NT2/D1 (cell line): ENCODE measurements at places on chromosomes 4 and X.
A peak's percentile ranks its signal among the peaks of the same experiment; 100 is the strongest.

- DNase-seq, result no peak
These were observed 1.4 kb upstream of the ATP8A1 start for GRCh38 chr4:42658261-42658660.

GRCh38 chr4:104395168-104395614 is 99.5 kb downstream of the CXXC4 start:
- DNase-seq, result no peak

- DNase-seq, result no peak
These were observed 12.8 kb upstream of the CFAP299 start for GRCh38 chr4:80322716-80323115.

DNA sequence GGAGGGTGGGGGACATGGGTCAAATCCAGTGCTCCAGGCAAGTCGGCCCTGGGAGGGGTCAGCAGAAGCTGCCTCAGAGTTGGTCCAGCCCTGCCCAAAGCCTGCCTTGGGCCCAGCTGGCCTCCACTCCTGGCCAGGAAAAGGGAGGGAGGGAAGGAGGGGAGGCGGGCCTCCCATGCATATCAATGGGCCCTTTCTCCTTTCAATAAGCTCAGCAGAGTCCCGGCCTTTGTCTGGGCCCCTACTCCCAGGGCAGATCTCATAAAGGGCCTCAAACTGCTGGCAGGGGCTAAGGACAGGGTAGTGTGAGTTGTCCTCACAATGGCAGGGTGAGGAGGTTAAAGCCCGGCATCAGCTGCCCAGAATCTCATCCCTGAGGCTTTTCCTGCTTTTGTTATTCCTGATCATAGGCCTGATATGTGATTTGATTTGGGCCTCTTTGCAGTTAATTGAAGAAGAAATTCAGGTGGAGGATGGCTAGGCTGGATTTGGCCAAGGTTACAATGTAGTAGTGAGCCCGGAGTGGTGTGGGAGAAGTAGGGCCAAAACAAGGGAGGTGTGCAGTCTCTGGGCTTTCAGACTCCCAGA is 121.1 kb upstream of the ATP6AP2 start:
- DNase-seq, result peak; percentile 83

- DNase-seq, result no peak
These were observed 88.5 kb downstream of the KIT start for GRCh38 chr4:54746218-54746617.

GRCh38 chrX:20437683-20438082 is 171.0 kb upstream of the RPS6KA3 start:
- no peak for DNase-seq

DNA sequence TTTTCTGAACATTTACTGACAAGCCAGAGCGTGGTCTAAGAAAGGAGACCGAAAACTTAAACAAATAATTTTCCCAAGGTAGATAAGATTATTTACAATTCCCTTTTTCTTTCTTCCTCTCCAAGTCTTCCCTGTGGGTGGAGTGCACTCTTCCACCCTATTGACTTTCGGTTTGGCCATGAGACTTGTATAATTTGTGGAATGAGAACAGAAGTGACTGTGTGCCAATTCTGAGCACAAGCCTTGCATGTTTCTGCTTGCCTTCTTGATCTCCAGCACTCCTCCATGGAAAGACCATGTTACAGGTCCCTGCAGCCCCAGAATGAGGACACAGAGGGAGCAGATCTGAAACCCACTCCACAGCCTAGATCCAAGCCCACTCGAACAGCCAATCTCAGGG is 150.0 kb upstream of the HPGD start:
- DNase-seq, result no peak

- DNase-seq, result no peak
These were observed 77.6 kb downstream of the CCKAR start for GRCh38 chr4:26412381-26413372.

- no peak for DNase-seq
These were observed 991.9 kb downstream of the NLGN4X start for GRCh38 chrX:5236749-5237148.

DNA sequence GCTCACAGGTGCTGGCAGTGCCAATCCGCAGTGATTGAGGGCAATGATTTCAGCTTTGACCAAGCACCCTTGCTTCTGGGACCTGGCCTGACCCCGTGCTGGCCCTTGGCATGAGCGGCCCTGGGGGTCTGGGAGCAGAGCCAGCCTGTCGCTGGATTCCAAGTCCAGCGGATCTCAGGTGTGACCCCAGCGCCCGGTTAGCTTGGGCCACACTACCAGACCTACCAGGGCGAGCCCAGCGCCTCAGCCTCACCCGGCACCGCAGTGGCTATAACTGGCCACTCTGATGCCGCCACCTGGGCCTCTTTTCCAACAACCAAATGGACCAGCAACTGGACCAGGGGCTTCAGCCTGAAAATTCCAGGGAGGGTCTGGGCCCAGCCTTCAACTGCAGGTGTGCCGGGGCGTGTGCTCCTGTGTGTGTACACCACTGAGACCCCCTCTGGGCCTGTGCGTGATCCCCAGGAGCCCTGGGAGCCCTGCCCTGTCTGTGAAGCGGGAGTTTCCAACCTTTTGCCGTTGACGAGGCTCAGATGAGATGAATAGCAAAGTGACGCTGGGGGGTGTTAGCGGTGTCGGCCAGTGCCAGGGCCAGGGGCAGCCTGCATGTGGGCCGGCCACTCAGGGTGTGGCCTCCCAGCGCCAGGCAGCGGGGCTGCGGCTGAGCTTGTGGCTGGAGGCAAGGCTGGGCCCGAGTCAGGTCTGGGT is 658 bp downstream of the SH3TC1 start:
- no peak for DNase-seq

DNA sequence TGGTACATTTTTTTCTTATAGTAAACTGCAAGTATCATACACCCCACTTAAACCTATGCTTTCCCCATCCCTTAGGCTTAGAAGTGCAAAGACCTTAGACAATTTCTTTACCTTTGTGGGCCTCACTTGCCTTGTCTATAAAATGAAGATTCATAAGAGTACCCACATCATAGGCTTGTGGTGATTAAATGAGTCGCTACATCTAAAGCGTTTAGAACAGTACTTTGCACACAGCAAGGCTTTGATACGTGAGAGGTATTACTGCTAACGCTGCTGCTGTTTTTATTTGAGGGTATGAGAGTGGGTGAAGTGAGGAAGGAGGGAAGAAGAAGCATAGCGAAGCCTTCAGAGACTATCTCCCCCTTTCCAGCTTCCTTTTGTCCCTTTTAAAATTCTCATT is 87.8 kb upstream of the RPS6KA3 start:
- no peak for DNase-seq

DNA sequence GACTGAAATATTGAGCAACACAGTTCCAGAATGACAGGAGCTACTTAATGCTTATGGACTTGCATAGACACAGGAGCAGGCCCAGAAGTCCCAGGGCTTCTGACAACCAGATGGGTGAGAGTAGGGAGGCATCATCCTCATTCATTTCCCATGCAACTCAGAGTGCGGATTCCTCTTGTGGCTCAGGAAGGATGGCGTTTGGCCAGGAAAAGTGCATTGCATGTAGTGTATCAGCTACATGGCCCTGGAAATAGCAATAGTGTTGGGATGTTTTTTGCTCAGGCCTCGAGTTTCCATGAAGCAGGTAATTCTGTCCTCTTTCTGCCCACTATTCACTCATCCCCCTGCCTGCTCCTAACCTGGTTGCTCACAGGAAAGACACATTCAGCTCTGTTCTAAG is 136.6 kb downstream of the PDGFRA start:
- DNase-seq, result no peak

DNA sequence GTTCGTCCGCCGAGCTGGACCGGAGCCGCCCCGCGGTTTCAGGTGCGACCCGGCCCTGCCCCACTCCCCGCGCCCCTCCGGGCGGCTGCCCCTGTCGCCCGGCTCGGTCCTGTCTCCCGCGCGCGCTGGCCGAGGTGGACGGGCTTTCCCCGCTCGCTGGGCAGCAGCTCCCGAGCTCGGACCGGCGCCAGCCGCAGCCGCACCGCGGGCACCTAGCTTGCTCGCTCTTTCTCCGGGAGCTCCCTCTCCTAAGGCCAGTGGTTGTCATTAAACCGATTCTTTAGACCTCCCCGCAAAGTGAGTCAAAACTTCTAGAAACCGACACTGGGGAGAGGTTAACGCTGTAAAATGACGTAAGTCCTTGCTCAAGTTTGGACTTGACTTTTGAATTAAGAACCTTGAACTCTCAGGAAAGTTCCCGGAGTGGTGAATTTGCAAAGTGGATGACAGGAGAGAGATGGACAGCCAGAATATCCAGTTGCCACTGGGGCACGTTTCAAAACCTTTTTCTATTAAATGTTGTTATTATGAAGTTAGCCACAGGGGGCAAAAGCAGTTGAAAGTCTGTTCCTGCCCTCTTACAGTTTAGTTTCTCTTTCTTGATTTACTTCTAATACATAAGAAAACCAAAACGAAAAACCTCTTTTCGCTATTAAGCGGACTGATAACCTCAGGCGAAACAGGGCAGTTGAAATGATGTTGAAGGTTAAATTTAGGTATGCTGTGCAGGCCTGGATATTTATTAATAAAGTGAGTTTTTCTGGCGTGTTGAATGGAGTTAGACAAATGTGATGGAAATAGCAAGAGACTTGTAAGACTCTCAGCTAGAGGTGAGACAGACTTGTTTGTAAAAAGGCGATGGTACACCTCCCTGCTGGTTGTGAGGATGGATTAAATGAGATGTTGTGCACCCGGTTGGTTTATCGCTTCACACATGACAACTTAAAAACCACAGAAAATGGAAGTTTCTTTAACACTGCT is 847 bp downstream of the PI4K2B start:
- no peak for DNase-seq

GRCh38 chrX:123308658-123309057 is 124.6 kb downstream of the GRIA3 start:
- no peak for DNase-seq

DNA sequence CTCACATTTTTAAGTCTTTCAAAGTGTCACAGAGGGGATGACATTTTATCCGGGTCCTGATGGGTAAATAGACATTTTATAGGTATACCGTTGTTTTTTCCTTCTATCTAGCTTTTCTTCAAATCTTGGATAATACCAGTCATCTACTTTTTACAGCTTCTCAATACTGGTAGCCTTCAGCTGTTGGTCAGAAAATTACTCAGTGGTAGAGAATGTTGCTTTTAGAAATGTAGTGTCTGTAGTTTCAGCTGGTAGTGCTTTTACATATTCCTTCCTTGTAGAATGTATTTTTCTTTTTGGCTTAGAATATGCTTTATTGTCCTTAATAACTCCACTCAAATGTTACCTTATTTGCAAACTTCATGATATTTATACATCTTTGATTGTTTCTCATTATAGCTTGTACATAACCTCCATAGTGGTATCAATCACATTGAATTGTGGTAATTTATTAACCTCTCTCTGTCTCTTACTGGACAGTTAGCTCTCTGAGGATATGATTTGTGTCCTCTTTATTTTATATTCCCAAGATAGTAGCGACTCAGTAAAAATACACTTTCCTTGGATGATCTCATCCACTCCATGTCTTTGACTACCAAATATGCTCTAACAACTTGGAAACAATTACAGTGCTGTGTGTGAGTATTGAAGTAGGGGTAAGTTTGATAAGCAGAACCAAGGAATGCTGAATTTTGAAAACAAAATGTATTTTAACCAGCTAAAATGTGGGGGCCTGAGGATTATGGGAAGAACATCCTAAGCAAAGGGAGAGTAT is 53.8 kb downstream of the RAP1GDS1 start:
- DNase-seq, result no peak

DNA sequence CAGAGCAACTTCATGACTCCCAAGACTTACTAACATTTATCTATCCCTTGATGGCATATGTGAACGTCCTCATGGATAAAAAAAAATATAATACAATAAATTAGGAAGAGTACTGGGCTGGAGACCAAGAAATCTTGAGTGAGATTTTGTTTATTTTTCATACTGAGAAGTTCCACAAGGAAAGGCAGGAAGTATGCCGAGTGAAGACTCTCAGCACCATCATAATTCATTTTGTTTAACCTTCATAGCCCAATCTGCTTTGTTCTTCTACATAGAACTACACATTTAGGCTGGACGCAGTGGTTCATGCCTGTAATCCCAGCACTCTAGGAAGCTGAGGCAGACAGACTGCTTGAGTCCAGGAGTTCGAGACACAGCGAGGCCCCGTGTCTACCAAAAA is 198.3 kb downstream of the NSUN7 start:
- DNase-seq, result no peak

DNA sequence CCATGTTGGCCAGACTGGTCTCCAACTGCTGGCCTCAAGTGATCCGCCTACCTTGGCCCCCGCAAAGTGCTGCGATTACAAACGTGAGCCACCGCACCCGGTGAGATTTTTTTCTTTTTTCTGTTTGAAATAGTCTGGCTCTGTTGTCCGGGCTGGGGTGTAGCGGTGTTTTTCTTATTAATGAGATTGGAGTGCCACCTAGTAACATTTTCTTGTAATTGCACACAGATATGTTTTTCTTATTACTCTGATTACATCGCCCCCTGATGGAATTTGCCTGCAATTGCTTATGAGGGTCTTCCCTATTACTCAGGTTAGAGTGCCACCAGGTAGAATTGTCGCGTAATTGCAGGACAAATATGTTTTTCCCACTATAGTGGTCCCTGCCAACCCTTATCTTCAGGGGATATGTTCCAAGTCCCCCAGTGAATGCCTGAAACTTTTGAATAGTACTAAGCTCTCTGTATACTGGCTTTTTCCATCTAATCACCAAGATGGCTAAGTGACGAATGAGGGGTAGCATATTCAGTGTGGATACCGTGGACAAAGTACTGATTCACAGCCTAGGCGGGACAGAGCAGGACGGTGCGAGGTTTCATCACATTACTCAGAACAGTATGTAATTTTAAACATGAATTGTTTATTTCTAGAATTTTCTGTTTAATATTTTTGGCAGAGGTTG is 8.6 kb upstream of the PDHA1 start:
- DNase-seq, result peak; percentile 63

DNA sequence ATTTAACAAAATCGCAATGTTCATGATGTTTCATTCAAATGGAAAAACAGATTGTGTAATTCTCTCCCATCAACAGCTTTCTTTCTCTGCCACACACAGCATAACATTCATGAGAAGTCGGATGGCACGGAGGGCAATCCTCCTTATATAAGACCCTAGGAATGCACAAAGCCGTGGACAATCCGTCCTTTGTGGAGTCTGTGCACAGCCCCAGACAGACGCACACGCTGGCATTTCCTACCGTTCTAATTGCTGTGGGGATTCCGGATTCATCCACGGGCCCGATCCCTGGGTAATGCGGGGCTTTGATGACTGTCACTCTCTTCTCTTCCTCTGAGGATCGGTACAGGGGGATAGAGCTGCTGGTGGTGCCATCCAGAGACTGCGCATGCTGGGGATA is 121.9 kb upstream of the PDLIM3 start:
- DNase-seq, result no peak

DNA sequence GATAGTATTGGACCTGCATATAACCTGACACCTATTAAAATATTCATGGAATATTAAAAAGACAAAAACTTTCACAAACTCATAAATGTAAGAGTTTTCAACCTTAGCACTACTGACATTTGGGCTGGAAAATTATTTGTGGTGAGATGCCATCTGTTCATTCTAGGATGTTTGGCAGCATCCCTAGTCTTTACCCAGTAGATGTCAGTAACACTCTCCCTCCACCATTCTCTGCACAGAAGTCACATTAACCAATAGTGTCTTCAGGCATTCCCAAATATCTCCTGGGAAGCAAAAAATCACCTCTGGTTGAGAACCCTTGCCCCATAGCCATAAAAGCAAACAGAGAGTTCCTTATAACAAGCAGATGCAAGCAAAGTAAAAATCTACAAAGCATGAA is 41.4 kb upstream of the NDST4 start:
- DNase-seq, result peak; percentile 2

GRCh38 chr4:176270669-176271068 is 1.6 kb upstream of the ASB5 start:
- no peak for DNase-seq

- DNase-seq, result peak; percentile 70
These were observed 38.5 kb upstream of the UGT2B7 start for GRCh38 chr4:69057620-69058409.

- no peak for DNase-seq
These were observed 331 bp downstream of the SETD7 start for GRCh38 chr4:139555705-139556070.
